ENCODE measurements at places on chromosomes 7 and 10.

GRCh38 chr7:142950235-142950634, 11.0 kb downstream of the LLCFC1 start:
- no peak for DNase-seq

- peak; percentile 59 for DNase-seq
Observed at GRCh38 chr7:31122649-31123058, 70.5 kb downstream of the ADCYAP1R1 start.

DNA sequence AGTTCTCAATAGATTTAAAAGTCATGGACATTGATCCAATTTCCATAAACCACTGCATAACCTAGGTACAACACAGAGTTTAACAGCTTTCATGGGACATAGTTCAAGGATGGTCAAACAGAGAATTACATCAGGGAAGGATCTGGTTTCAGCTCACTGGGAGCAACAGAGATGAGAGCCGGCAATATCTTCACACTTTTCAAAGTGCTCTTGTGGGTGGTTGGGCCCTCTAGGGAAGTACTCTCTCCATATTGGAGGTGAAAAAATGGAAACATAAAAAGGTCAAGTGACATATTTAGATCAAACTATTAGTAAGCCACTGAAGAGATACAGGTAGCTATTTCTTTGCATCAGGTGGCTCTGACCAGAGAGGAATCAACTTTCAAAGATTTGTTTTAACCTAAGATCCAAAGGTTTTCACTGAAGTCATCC, 61.8 kb upstream of the LRRN3 start:
- no peak for DNase-seq

GRCh38 chr7:106216923-106217542, 67.8 kb downstream of the NAMPT start:
- peak; percentile 67 for DNase-seq

DNA sequence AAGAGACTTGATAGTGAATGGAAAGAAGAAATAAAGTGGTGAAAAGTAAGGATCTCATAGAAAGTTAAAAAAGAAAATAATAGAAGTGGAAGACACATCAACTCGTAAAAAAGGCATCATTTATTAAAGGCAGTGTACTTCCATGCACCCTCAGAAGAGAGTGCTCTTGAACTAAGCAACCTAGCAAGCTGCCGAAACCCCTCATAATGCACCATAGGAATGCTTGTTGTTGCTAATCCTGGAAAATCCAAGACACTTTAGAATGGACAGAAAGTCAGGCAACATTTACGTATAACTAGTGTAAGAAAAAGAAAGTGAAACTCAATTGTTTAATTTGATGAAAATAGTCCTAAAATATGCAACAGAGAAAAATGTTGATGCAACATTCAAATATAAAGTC, 12.8 kb downstream of the TFPI2 start:
- DNase-seq, result no peak

DNA sequence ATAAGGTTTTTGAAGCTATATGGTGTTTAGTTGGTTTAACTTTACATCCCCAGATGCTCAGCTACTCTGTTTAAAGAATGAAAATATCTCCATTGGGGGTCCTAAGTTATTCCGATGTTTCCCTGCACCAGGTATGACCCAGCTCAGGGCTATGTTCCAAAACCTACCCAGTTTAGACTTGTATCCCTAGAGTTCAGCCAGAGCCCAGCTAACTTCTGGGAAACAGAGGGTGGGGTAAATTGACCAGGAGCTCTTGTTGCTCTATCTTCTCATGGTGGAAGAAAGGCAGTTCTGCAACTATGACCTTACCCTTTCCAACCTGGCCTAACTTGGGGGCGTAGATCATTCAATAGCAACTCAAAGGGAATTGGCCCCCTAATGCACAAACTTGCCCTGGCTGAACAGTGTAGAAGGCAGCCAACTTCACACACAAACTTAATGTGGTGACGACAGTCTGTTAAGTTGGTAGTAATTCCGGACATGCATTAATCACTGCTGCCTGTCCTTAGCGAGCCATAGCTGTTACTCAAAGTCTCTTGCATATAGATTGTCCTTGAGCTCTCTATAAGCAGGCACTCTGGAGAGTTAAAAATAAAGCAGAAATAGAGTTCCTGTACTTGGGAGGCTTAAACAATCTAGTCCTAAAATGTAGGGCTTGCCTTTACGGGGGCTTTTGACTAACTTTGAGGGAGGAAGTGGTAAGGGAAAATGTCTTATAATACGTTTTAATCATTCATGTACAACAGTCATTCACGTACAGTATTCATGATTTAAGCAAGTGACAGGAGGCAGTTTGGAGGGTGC, 5.3 kb upstream of the ZNRF2 start:
- no peak for DNase-seq

DNA sequence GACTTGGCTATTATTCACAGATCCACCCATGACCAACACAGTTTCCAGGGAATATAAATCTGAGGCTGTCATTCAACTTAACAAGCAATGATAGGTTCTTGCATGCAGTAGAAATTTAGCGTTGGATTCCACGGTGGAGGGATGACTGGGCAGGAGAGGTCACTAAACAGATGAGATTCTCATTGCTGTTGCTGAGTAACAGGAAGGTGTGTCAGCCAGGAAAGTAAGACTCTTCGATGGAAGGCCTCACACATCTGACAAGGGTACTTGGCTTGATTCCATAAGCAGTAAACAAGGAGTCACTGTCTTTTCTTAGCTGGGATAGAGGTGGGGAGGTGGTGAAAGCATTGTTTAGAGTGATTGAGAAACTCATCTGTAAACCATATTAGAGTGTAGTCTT, 1152.0 kb downstream of the SORCS3 start:
- no peak for DNase-seq

DNA sequence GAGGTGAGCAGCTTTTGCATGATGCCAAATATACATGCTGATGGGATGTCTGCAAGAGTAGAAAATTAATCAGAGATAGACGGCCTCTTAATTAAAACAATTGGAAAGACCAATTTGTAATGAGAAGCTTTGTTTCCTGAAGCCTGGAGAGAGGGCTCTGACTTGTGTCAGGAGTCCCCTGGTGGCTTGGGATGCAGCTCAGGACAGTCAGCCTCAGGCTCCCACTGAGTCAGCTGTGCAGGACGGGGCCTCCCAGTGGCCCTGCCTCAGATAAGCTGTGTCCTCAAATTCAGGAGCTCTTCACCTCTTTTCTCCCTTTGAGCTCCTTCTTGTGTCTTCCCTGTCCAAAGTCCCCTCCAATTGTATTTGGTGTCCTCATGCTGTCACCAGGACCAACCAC, 438.9 kb upstream of the PODXL start:
- no peak for DNase-seq

- no peak for DNase-seq
Observed at GRCh38 chr10:71902351-71902750, 51.3 kb upstream of the PSAP start.

DNA sequence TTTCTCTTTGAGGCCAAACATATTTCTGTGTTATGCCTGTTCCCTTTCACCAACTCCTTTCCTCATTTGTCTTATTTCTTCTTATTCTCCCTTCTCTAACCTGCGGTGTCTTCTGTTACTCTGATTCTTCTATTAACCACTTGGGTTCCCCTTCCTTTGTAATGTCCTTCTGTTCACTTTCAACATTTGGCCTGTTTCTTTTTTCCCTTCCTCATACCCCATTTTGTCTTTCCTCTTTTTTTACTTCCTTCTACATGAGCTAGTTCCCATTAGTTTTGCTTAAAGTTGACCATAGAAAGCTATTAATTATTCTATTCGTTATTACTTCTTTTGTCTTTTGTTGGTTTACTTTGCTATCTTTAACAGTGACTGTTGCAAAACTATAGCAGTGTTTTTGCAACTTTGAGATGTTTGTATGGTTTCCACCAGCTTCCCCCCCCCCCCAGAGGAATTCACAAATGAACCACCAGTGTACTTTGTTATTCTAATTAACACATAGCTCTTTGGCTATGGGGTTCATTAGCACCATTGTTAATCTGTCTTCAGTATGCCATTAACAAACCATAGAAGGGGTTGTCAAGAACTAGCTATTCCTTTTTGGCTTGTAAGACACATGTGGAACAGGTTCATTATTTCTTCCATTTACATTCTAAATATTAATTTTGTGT, 2.9 kb downstream of the LRGUK start:
- no peak for DNase-seq

- no peak for DNase-seq
Observed at GRCh38 chr7:28815369-28815927, 142.7 kb downstream of the TRIL start.

DNA sequence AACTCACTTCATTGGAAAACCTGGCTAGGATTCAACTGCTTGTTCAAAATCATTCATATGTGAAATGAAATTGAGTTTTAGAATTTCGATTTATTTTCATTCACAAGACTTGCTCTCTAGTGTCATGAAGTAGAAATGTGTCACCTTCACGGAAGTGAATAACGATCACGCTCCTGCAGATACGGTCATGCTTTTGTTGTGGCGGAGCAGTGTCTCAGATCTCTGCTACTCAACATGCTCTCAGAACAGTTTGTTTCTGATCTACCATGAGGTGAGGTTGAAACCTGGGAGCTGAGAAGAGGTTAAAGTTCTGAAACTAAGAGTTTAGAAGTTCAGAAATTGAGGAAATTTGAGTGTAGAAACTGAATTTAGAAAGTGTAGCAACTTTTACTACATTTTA, 13.8 kb upstream of the PITRM1 start:
- no peak for DNase-seq

GRCh38 chr10:70834441-70835151, 18.8 kb downstream of the SGPL1 start:
- DNase-seq, result no peak

- no peak for DNase-seq
Observed at GRCh38 chr10:74177140-74177677, 26.2 kb downstream of the ADK start.

- DNase-seq, result no peak
Observed at GRCh38 chr7:118218413-118219156, 5.9 kb upstream of the ANKRD7 start.
